NCI-H526 (cell line): ENCODE measurements at places on chromosomes 3 and 15.

DNA sequence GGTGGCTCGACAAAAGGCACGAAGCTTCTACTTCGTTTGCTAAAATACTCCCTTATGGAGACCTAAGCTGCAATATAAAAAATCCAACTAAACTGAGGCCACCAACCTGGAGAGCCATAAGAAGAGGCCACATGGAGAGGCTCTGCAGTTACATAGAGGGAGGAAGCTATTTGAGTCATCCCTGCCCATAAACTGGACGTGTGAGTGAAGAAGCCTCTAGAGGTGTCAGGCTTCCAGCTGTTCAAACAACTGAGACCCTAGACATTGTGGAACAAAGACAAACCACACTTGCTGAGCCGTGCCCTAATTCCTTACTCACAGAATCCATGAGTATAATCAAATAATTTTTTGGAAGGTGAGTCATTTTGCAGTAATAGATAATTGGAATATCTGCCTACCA is 50.2 kb upstream of the GMNC start:
- DNase-seq, result no peak

DNA sequence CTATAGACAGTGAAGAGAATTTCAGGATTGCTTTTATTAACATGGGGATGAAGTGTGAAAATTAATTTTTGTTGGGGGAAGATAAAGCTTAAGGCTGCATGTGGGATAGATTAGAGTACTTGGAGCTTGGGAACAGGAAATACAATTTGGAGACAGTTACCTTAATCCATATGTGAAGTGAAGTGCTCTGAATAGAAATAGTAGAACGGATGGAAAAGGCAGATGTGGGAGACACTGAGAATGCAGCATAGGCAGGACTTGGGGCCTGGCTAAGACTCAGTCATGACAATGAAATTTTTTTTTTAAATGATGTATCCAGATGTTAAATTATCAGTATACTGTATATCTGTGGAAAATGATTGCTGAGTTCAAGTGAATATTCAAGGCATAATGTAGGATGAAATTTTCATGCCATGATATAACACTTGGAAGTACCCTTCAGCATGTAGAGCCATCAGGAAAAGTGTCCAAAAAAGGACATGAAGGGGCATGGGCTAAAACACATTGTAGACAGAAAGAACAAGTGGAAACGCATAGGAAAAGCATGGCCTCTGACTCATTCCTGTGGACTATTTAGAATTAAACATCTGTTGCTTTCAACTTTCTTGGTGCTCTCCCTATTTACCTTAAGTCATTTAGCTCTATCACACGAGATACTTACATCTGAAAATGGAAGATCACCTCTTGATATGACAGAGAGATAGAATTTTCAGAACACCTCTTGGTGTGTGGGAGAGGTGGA is 134.8 kb downstream of the RBMS3 start:
- DNase-seq, result no peak

DNA sequence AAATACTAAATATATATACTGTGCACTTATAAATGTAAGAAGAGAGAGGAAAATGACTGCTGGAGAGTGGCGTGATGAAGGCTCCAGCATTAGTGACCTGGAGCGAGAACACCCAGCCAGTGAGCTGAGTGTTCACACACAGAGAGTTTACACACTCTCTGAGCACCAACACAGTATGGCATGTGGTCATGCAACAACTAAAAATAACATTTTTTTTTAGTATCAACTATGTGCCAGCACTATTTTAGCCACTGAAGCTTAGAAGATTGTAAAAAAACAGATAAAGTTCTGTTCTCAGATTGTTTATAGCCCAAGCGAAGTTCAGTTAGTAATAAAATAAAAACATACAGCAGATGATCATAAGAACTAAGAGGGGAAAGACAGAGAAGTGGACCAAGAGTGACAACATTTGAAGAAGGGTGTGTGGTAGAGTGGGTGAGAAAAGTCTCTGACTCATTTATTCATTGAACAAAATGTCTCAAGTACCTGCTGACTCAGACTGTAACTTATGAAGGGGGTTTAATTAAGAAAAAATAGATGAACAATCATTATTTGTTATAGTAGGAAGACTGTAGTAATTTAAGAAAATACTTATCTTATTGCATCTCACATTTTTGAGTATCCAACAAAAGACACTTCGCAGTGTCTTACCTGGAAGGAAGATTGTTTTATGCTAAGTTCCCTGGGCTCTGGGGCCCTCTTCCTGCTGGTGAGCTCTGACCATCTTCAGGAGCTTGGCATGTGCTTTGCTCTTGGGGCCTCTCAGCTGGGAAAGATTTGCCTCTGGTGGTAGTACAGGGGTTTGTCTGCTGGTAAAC is 43.8 kb downstream of the GAP43 start:
- DNase-seq, result no peak

DNA sequence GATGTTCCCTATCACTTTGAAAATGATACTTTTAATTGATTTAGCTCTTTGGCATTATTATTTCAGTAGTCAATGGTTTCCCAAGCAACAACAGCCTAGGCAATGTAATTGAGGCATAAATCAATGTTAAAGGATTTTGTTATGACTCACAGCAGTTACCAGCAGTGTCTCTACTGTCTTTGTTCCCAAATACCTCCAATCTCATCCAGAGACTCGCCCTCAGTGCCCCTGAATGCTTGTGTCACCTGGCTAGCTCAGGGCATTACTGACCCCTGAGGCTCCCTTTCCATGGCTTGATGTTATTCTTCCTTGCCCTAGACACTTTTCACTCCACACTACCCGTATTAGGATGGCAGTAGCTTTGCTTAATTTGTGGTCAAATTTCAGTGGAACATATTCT is 227.2 kb downstream of the SQOR start:
- no peak for DNase-seq

- no peak for DNase-seq
Observed at GRCh38 chr3:136105044-136105443, 91.1 kb downstream of the MSL2 start.

DNA sequence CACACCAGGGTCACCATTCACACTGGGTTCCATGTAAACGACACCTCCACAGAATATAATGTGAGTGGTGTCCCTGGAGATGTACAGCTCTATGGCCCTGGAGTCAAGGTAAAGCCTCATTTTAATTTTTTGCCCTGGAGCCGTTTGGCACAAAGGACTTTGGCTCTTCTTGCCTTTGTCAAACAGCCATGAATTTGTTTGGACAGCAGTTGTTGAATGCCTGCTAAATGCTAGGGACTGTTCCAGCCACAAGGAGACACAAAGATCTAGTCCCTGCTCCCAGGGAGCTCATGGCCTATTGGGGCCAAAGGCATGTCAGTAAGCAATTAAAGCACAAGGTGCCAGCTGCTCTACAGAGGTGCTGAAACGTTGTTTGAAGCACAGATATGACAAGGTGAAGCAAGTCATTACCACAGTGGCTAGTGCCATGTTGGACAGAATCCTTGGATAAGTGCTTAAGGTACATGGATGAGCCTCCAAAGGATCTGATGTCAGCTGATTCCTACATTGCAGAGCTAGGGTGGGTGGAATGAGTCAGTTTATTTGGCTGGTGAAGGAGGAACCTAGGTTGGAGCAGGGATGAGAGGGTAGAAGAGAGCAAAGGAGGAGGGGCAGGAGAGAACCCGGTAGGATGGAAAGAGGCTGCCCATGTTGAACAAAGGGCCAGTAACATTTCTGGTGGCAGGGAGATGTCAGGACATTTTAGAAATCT is 171.9 kb upstream of the CTDSPL start:
- peak; percentile 37 for DNase-seq

GRCh38 chr3:193095366-193095765 is 145.7 kb upstream of the PLAAT1 start:
- DNase-seq, result no peak

DNA sequence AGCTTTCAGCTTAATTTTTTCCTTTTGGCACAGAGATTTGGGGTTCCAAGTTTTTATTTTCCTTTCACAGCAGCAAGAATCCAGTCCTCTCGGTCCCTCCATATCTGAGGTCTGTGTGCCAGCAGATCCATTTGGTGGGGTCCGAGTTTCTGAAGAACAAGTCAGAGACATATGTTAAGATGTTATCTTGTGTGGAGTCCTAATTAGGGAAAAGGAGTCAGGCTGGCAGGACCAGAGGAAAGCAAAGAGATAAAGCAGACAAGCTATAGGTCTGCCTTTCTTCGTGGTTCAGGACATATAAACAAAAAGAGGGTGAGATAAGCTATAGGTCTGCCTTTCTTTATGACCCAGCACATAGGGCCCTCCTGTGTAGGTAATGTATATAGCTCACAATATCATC is 54.9 kb downstream of the TMED3 start:
- DNase-seq, result no peak

- DNase-seq, result no peak
Observed at GRCh38 chr15:50523851-50524251, 22.6 kb downstream of the USP50 start.

- DNase-seq, result peak; percentile 22
Observed at GRCh38 chr3:69665026-69665737, 74.1 kb upstream of the MITF start.

DNA sequence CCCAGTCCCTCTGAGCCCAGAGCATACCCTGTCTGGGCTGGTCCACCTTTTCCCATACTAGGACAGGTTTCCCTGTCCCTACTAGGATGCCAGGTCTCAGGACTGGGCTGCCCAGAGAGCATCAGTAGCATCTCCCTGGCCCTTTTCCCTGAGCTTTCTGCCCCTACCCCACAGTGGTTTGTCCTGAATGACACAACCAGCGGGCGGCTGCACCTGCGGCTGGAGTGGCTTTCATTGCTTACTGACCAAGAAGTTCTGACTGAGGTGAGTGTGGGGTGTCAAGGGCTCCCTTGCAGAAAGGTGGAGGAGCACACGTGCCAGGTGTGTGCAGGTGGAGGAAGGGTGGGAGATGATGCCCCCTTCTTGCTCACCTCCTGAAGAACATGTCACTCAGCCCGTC is 33.5 kb downstream of the ESYT3 start:
- DNase-seq, result no peak

DNA sequence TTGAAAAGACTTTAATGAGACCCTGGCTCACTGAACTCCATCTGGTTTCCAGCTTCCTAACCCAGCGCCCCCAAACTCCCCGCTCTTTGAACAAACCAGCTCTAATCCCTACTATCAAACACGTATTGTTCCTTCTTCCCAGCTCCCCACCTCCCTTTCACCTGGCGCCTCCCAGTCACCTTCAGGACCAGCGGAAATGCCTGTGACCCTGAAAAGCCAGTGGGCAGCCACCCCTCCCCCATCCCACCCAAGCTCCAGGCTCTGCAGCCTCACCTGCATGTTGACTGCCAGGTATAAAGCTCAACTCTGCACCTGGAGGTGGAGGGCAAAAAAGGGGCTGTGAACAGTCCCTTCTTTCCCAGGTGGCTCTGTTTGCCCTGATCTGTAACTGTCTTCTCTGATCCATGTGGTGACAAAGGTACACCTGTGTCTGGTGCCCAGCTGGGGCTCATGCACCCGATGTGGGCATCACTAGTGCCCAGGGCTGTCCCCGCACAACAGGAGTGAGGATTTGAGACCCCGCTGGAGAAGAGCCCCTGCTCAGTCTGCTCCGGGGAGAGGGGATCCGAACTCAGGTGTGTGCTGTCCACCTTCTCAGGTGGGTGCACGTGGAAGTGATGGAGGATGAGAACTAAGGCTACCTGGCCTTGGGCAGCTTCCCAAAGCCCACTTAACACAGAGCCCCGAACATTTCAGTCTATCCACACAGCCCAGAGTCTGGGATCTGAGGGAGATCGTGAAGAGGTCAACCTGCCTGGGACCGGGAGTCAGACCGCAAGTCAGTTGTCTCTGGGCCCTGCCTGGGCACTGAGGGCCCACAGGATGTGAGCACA is 128.9 kb downstream of the NSMCE3 start:
- no peak for DNase-seq

DNA sequence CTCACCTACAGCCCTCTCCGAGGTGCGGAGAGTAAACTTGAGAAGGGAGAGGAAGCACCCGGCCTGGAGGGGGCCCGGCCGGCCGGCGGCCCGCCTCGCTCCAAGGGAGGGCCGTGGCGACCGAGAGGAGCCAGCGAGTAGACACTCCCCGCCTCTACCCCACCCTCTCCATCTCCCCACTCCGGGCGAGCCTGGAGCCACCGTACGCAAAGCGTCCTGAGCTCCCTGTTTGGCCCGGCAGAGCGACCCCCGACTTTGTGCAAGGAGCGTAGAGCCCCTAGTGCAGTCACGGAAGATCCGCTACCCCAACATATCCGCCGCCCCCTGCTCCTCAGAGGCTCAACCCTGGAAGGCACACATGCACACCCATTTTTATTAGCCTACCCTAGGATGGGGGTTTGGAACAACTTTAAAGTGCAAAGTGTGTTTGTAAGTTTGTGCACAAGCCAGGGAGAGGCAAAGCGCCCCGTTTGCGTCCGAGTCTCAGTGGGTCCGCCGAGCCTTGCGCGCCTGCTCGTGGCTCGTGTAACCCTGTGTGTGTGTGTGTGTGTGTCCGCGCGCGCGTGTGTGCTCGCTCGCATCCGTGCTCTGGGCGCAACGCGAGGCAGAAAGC is 508 bp upstream of the SMAD6 start:
- DNase-seq, result peak; percentile 62

DNA sequence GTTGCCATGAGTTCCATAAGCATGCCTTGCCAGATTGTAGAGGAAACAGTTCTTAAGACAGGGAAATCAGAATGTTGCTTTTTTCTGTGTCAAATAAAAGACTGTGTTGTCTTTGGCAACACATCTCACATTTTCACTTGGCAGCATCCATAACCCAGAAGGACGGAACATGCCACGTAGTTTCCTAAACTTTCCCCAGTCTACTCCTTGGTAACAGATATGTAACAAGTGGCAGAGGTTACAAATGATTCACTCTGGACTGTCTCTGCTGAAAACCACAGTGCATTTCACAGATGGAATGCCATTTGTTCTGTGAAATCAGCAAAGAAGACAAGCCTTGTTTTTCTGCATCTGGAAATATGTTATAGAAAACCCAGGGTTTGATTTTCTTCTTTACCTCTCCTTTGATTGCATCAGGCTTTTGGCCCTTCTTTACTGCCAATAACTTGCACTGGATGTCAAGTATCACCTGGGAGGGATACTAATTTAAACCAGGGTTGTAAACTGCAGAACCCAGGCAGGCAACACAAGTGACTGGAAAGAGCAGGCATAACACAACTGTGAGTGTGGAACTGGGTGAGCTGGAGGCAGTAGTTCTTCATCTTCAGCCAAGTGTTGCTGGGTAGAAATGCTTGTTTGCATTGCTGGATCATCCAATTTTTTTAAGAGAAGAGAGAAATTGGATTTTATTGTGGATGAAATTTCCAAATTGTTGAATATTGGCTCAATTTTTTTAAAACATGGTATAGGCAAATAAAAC is 124.4 kb upstream of the FOXB1 start:
- no peak for DNase-seq

- DNase-seq, result no peak
Observed at GRCh38 chr3:56915966-56916586, 114.3 kb upstream of the ARHGEF3 start.

GRCh38 chr15:85625856-85626255 is 168.9 kb downstream of the KLHL25 start:
- DNase-seq, result no peak

GRCh38 chr15:80502782-80503181 is 98.6 kb downstream of the ARNT2 start:
- no peak for DNase-seq
